Fibroblast of the aortic adventitia (primary cell): ENCODE measurements at places on chromosomes 7 and 10. TPM values are rescaled to one million over a fixed set of nuclear protein-coding genes. Genes with fewer than 3 reads are reported as not detected.

The AKR1E2 gene
- total RNA-seq, result 1.3 and 4.6 TPM in 2 replicates

The FAM180A gene
- total RNA-seq, result 2.5 and 71.0 TPM in 2 replicates

The AS3MT gene
- total RNA-seq, result 2.9 and 7.0 TPM in 2 replicates

The AKR1D1 gene
- total RNA-seq, result not detected in 2 replicates

The ICA1 gene
- total RNA-seq, result 0.45 and 1.1 TPM in 2 replicates

The PTPRE gene
- 0.09 and 0.98 TPM in 2 replicates for total RNA-seq

The SFMBT2 gene
- 0.25 and 2.0 TPM in 2 replicates for total RNA-seq

The FUOM gene
- total RNA-seq, result 4.0 and 16.9 TPM in 2 replicates

The PLEKHS1 gene
- total RNA-seq, result not detected in 2 replicates

The SORCS1 gene
- not detected in 2 replicates for total RNA-seq

The PRLHR gene
- not detected in 2 replicates for total RNA-seq

The ADRA2A gene
- total RNA-seq, result 0.82 and 2.6 TPM in 2 replicates

The CUTC gene
- 18.3 and 25.0 TPM in 2 replicates for total RNA-seq

The ASB15 gene
- total RNA-seq, result not detected in 2 replicates

The GNGT1 gene
- total RNA-seq, result not detected in 2 replicates

The GGCT gene
- total RNA-seq, result 27.3 and 47.8 TPM in 2 replicates

The IFIT1 gene
- total RNA-seq, result 13.6 and 172 TPM in 2 replicates

The AGAP6 gene
- 2.2 and 3.8 TPM in 2 replicates for total RNA-seq
